Stimulated activated CD8-positive, alpha-beta memory T cell treated with anti-CD3 and anti-CD28 coated beads, Interleukin-4, amount 100 ng/mL, for 1 hour (primary cell): ENCODE measurements at places on chromosomes 7 and 10.

DNA sequence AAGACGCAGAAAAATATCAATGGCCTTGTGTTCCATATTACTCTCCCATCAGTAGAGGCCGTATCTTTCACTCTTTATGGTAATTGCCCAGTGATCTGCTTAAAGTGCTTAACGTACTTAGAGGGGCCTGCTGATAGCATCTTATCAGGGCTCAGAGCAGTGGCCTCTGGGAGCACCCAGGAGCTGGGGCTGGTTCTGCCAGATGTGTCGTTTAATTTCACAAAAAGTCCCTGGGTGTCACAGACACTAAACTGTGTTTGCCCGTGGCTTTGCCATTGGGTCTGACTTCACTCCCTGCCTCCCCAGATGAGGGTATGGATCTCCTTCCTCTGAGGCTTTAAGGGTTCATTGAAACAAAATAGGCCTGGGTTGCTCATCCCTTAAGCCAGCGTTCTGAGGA, 435.3 kb downstream of the GATA3 start:
- no peak for DNase-seq

DNA sequence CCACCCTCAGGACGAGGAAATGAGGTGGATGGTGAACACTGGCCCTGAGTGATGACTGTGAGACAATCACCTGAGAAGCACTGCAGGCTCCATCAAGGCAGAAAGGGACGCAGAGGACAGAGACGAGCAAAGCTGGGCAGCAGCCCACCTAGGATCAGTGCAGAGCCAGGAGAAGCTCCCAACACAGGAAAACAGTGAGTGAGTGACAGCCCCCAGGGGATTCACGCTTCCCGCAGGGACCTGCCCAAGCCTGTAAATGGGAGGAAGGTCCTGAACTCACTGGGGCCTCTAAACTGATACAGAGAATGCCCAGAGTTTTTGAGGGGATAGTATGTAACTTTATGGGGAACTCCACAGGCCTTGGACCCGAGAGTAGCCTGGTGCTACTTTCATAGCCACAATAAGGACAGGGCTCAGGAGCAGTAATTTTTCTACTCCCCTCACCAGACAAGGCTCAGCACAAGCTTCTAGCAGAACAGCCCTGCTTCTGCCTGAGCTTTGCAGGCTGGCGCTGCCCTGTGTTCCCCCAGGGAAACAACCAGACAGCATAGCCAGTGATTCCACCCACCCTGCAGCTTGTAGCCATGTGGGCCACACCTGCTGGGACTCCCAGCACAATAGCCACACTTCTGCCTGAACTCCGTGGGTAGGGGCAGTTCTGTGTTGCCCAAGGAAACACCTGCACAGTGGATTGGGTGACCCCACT, 708.4 kb downstream of the POM121L12 start:
- no peak for DNase-seq

DNA sequence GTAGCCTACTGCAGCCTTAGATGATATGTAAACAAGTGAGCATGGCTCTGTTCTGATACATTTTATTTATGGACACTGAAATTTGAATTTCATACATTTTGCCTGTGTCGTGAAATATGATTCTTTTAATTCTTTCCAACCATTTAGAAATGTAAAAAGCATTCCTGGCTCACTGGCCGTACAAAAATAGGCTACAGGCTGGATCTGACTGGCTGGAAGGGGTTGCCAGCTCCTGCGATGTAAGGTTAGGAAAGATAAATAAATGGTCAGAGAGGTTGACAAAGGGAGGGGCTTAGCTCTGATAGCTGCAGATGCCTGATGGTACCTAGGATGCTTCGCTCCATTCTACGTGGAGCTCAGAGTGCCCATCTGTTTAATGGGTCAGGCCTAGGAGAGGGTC, 3.4 kb downstream of the ADCYAP1R1 start:
- no peak for DNase-seq

DNA sequence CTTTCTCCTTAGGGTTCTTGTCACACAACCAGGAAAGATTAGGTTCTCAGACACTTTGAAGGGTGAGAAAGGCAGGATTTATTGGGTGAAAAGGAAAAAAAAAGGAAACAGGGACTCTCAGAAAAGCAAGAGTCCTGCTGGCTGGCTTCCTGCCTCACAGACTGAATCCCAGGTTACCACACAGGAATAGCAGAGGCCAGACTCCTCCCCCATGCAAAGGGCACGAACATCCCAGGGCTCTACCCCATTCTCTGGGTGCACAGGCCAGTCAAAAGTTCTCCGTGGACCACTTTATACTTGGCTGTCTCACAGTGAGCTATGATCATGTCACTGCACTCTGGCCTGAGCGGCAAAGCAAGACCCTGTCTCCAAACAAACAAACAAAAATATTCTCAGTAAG, 42.6 kb downstream of the HOXA1 start:
- DNase-seq: no peak

- no peak for DNase-seq
Observed at GRCh38 chr10:70362328-70362727, 20.1 kb downstream of the LRRC20 start.

DNA sequence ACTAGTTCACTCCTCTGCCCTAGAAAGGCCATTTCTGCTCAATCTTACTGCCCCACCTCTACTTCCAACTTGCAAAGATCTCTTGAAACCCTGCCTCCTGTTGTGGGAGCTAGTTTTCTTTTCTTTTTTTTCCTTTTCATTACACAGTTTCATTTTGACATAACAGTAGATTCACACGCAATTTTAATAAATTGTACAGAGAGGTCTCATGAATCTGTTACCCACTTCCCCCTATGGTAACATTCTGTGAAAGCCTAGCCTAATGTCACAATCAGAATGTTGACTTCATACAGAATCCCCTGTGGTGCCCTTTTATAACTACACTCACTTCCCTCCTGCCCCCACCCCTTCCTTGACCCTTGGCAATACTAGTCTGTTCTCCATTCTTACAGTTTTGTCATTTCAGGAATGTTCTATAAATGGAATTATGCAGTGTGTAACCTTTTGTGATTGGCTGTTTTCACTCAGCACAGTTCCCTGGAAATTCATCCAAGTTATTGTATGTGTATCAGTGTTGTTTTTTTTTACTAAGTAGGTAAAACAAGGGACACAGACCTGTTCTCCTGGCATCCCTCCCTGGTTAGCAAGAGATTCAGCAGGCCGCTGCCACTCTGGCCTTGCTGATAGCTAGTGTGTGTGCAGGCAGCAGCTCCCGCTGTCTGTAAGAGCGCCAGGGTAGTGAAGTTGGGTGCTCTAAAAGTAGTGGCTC, 21.5 kb downstream of the CHST3 start:
- no peak for DNase-seq

DNA sequence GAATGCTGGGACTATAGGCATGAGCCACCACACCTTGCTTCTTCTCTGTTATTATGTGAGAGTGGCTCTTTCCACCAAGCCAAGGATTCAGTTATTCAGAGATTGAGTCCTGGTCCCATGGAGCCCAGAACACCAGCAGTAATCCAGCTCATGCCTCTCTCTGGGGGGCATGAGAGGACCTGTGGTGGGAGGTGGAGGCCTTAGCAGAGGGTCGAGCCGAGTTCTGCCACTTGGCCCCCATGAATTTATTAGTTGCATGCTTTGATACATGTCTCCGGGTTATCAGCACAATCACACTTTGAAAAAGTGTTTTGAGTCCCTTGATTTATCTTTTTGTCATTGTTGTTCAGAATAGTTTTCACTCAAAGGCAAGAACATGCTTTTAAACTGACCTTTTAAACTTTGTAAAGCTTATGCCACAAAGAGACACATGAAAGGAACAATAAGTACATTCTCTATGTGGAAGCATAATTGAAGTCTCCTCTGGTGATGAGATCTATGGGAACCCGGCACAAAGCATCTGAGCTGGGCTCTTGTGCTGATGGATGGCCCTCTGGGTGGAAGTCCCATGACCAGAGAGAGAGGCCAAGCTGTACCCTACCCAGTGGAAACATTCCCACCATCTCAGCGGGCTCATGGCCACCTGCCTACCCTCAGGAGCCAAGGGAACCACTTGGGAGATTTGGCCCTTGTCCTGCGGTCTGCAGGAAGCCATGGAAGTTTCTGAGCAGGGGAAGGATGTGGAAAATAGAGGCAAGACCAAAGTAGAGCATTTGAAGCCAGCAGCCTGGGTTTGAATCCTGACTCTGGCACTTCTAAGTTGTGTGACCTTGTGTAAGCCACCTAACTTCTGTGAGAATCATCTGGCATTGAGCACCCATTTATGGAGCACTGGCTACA, 53.9 kb downstream of the MINDY4 start:
- DNase-seq: no peak

DNA sequence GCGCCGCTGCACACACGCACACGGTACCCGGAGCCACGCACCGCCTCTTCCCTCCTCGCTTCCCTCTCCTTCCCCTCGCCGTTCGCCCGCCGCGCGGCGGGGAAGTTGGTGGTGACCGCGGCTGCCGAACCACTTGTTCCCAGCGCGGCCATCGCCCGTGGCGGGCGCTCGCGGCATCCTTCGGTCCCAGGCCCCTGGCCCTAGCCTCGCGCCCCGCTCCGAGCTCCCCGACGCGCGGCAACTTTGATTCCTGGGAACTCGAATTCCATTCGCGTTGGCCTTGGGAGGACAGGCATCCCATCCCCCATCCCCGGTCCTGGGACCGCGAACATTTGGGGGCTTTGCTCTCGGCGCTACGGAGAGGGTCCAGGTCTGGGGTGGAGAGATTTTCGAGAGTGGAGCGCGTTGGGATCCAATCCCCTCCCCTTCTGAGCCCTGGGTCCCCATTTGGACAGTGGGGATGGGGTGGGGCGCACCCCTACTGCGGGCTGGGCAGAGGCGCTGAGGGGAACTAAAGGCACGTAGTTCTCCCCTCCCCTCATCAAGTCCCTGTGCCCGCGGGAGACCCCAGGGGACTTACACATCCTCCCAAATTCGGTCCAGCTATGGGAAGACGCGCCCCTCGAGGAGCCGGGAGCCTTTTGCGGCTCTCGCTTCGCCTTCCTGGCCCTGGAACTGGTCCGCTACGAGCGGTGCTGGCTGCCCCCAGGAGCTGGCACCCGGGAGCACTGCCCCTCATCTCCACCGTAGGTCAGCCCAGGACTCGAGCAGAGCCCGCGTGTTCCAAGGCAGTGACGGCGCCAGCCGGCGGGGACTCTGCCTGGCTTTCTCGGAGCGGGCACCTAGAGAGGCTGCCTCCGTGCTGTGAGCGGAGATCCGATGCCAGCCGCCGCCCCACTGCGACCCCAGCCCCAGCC, 834 bp downstream of the CDH23 start:
- no peak for DNase-seq

DNA sequence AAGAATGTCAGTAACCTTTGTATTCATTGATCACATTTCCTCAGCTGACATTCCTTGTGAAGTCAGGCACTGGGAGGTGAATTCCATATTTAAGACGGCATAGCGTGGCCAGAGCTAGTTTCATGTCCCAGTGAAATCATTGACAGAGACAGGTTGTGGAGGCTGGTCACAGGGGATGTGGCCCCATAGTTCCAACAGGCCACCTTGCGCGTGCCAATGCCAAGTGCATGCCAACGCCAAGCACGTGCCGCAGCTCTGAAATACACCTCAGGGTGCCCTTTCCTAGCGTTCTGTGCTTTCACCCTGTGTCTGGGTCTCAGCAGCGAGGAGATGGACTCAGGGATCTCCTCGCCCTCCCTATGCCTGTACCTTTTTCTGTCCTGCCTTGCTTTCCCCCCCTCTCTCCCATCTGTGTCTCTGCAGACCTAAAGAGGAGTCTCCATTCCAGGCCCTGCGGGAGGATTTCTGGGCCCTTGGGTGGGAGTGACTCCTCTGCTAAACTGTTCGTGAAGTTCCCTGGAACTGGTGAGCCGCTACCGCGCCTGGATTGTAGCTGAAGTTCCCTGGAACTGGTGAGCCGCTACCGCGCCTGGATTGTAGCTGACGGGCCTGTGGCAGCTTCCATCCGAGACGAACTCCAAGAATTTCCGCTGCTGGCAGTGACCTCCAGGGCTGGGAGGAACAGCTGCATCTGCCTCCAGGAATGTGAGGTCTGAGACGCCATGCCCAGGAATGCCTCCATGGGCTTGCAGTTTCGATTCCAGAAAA, 19.7 kb downstream of the AQP1 start:
- no peak for DNase-seq

DNA sequence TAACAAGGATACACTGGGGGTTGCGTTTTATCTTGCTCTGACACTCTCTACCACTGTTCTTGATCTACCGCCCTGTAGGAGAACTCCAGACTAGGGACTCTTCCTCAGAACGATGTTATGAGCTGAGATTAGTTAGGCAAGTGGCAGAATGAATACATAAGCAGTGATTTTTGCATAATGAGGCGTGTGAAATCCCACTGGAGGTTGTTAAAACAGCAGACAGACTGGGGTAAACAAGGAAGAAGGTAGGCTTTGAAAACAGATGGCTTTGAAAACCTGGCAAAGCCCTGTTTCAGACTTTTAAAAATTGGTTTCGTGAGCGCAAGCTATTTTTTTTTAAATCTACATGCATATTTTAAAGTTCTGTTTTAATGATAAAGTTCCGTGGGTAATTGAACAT, 785.2 kb downstream of the TYW1 start:
- no peak for DNase-seq

GRCh38 chr7:45589915-45590678, 15.9 kb downstream of the ADCY1 start:
- no peak for DNase-seq

DNA sequence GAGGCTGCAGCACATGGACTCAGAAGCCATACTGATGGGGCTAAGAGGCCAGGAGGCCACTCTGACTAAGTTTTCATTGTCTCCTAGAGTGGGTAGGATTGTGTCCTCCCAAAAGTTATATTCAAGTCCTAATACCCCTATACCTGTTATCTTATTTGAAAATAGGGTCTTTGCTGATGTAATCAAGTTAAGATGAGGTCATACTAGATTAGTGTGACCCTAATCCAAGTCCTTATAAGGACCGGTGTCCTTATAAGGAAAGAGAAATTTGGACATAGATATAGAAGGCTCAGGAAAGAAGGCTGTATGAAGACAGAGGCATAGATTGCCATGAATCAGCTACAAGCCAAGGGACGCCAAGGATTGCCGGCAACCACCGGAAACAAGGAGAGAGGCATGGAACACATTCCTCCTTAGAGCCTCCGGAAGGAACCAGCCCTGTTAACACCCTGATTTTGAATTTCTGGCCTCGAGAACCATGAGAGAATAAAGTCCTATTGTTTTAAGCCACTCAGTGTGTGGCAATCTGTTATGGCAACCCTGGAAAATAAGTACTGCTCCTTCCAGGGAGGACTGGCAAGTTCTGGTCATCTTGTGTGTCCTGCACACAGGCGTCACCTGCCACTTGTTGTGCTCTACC, 157.0 kb downstream of the EMX2 start:
- no peak for DNase-seq
